ENCODE measurements at places on chromosomes 4 and X. TPM values are rescaled to one million over a fixed set of nuclear protein-coding genes. Genes with fewer than 3 reads are reported as not detected.

Gene CD99
- 205 TPM for total RNA-seq

Gene NDST3
- not detected for total RNA-seq

Gene TLL1
- total RNA-seq: not detected

Gene FOXP3
- total RNA-seq: 7.5 TPM

Gene TNMD
- not detected for total RNA-seq

Gene FHIP1A
- 0.17 TPM for total RNA-seq

Gene NAP1L2
- total RNA-seq: 2.5 TPM

Gene CLIC2
- total RNA-seq: 0.27 TPM

Gene ANK2
- 3.0 TPM for total RNA-seq

Gene ARX
- total RNA-seq: not detected

Gene ZXDA
- total RNA-seq: 2.4 TPM

Gene JAKMIP1
- total RNA-seq: 0.50 TPM

Gene MXRA5
- total RNA-seq: not detected

Gene RAB40A
- total RNA-seq: 0.07 TPM

Gene RRH
- total RNA-seq: not detected

Gene AREG
- 2.1 TPM for total RNA-seq

Gene XKRX
- 0.72 TPM for total RNA-seq
